Ascending aorta (tissue), 2 donors: ENCODE measurements at places on chromosomes 5 and 9.

DNA sequence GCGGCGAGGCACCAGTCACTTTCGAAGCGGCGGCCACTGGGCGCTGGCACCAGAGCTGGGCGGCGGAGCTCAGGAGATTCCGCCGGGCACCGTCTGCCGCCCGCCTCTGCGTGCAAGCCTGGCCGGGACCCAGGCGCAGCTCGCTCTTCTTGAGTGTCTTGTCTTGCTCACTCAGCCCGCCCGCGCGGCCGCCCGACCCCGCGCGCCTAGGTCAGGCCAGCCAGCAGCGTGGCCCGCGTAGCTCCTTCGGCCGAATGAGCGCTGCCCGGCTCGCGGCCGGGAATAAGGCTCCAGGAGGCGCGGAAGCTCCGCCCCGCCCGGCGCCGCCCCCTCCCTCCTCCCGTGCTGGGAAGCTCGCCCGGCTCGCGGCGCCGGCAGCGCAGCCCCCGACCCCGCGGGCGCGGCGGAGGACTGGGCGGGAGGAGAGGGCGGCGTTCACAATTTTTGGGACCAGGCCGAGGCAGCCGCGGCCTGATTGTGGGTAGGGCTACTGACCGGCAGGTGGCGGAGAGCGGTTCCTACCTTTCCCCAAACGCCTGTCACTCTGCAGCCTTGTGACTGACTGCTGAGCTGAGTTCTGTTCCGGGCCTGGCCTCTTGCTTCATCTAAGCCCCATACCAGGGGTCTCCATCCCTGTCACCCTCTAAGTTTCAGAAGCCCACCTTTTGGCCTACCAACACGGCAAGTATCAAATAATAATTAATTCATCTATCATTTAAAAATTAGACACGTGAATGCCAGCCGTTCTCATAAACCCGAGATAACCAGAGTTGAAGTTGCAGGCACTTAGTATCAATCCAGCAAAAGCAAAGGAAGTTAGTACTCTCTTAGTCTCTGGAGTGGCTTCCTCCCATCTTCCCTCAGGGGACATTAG lies at the start of gene HBEGF:
Gene HBEGF (minus strand): TSS at position 256 of the 874 bp plus-strand sequence. CDS start 275 bp downstream, outside the sequence.
- DNase-seq: peak; percentile 27

DNA sequence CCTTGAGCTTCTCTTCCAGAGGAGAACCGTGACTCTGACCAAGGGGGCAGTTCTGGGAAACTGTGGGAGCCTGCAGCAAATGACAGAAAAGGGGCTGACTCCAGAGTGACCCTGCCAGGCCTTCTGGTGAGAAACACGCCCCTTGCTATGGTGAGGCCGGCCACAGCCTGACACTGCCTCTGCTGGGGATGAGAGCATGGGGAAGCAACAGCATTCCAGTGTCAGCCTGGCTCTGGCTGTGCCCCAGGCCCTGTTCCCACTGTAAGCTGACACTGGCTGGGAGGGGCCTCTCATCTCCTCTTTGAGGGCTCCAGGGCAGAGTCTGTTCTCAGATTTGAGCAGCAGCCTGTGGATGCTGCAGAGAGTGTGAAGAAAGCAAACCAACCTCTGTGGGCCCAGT lies 180.0 kb upstream of the IL12B start:
- DNase-seq: no peak

DNA sequence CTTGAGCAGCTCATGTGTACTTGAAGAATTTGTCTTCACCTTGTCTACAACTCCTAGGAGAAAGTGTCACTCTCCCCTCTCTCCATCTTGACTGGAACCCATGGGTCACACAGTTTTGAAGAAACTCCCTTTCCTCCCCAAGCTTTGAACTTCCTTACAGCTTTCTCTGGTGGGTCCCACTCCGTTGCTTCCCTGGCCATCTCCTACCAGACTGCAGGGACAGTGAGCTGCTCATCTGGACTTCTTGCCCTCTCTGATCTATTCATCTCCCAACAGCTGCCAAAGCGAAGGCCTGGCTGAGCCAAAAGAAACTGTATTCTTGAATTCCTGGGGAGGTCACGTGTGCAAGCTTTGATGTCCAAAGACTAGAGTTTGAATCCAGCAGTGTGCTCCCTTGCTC lies 22.7 kb upstream of the CXCL14 start:
- DNase-seq: no peak

DNA sequence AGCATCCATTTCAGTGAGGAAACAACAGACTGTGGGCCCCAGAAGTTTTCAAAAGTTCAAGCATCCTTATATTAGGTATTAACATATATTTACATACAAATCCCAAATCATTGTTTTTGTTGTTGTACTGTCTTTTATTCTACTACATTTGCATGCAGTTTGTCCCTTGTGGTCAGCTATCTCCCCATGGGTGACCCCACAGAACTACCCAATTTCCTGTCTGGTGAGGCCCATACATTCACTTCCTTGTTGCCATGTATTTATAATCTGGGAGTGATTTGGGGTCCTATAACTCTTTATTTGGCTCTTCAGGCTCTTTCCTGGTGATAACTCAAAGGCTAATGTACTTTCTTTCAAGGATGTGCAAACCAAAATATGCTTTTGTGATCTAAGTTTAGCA lies 3.3 kb upstream of the CD180 start:
- DNase-seq: no peak

GRCh38 chr9:91923145-91923544 lies 26.9 kb downstream of the ROR2 start:
- no peak for DNase-seq

DNA sequence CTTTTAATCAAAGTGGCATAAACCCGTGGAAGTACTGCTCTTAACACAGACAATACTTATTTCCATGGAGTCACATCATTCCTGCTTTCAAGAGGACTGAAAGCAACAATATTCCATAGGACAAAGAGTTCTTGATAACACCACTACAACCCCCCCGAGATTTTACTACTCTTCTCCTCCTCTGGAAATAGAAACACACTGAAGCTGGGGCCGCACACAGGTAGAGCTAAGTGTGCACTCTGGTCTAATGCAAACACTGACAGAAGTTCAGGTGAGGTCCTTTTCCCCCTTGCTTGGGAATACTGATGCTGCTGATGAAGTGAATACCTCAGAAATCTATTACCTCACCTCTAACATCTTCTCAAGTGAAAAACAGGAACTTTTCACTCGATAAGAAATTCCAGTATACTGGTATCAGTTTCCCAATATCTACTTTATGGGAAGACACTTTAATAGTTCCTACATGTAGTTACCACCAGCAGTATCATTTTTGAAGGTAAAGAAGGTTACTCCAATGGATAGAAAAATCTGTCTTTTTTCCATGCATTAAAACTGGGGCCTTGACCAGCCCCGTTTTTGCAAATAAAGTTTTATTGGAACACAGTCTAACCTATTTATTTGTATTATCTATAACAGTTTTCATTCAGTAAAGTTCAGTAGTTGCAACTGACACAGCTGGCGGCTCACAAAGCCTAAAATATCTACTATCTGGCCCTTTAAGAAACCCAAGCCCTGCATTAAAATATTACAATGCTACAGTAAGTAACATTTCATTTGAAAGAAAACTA lies 50.0 kb downstream of the GOLPH3 start:
- no peak for DNase-seq
